ENCODE measurements at places on chromosomes 3 and 15.

GRCh38 chr15:90512981-90513380 lies 16.7 kb upstream of the CRTC3 start:
- DNase-seq = no peak

GRCh38 chr15:70182858-70183695 lies 85.4 kb upstream of the TLE3 start:
- no peak for DNase-seq

GRCh38 chr3:38980938-38981337 lies 70.8 kb downstream of the SCN11A start:
- no peak for DNase-seq

- no peak for DNase-seq
Observed at GRCh38 chr15:63938486-63939061, 104.8 kb upstream of the HERC1 start.
